ENCODE measurements at places on chromosomes 7 and 10.

- no peak for DNase-seq
Measured at GRCh38 chr10:63611078-63611477, 89.9 kb downstream of the REEP3 start.

DNA sequence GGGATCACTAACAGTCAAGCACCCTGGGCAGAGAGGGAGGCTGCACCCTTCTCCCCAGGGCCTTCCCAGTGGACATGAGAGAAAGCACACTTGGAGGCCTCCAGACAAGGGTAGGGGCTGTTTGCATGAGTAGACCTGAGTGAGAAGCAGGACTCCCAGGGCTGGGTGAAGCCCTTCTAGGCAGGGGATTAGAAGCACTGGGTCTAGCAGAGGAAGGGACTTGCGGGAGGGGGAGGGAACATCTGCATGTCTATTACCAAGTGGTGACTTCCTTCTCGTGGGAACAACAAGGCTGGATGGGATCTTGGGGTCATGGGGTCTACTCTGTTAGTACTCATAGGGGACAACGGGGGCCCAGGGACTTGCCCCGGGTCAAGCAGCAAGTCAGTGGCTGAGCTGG lies 67.8 kb downstream of the EMX2 start:
- DNase-seq, result no peak

- DNase-seq, result peak; percentile 41
Measured at GRCh38 chr7:93374345-93374940, 142.3 kb downstream of the VPS50 start.

GRCh38 chr7:141074162-141074991 lies 513 bp downstream of the TMEM178B start:
- DNase-seq, result no peak

DNA sequence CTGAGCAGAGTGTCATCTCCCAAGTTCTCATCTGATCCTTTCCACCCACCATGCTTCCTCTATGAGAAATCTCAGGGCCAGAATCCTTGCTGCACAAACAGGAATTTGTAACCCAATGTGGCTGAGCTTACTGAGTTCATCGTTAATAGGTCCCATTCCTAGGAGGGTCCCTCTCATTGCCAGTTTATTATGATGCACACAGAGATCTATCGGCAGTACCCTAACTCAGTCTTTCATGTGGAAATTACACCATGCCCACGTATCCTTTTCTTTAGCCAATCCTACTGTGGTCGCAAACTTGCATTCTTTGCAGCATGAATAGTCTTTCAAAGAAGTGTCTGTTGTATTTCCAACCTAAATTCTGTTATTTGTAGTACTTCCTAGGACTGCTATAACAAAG lies 12.1 kb downstream of the TMEM236 start:
- no peak for DNase-seq

DNA sequence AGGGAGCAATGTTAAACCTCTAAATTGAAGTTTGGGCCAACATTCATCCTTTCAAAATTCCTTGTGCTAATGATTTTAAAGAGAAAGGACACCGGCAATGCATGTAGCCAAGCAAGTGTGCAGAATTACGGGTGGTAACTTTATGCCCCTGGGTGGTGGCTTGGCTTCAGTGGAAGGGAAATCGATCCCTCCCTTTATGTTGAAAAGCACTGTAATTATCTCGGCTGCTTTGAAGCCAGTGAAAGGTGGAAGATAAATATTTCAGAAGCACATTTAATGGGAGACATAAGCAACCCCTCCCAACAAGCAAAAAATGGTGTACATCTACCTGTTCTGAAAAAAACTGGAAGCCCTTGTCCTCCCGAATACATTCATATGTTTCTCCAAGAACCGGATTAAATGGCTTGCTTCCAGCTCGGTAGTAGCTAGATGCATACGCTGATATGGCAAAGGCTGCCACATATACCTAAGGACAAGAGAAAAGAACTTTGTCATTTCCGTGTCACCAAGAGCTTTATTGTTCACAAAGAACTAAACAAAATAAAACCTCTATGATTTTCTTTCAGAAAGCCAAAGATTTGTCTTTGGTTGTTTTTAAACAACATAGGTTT lies 73.3 kb upstream of the GSDME start:
- DNase-seq, result no peak

GRCh38 chr7:148650232-148650858 lies 48.4 kb upstream of the CUL1 start:
- DNase-seq, result no peak

DNA sequence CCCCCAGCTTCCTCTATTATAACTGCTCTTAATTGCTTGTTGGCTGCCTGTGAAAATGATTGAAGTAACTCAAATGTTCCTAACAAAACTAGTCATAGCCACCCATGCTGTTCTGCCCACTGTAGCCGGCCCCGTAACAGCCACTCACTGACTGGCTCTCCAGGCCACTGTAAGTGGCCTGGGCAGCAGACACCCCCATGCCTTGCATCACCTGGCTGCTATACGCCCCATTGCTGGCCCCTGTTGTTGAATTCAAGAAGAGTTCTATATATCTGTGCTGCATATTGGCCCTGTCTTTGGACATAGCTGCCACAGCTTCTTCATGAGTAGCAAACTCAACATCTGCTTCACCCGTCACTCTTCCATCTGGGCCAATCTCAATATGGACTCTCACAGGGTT lies 15.1 kb downstream of the FXYD4 start:
- no peak for DNase-seq

- no peak for DNase-seq
Measured at GRCh38 chr7:96427143-96427542, 105.2 kb upstream of the SLC25A13 start.

- DNase-seq, result peak; percentile 86
Measured at GRCh38 chr10:74021248-74022055, 23.5 kb downstream of the VCL start.

DNA sequence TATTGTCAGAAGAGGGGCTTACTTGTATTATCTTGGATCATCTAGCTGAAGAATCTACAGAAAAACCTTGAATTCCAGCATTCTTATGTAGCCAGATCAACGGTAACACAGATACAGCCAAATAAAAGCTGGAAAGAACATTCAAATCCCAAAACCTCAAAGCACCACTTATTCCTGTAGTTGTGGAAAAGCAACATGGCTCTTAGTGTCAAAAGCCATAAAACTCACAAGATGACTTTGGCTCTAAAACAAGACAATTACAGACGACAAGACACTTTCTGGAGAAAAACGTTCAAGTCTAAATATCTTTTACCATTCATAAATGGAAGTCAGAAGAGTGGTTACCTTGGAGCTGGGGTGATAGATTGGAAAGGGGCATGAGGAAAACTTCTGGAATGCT lies 173.0 kb downstream of the HERPUD2 start:
- no peak for DNase-seq

DNA sequence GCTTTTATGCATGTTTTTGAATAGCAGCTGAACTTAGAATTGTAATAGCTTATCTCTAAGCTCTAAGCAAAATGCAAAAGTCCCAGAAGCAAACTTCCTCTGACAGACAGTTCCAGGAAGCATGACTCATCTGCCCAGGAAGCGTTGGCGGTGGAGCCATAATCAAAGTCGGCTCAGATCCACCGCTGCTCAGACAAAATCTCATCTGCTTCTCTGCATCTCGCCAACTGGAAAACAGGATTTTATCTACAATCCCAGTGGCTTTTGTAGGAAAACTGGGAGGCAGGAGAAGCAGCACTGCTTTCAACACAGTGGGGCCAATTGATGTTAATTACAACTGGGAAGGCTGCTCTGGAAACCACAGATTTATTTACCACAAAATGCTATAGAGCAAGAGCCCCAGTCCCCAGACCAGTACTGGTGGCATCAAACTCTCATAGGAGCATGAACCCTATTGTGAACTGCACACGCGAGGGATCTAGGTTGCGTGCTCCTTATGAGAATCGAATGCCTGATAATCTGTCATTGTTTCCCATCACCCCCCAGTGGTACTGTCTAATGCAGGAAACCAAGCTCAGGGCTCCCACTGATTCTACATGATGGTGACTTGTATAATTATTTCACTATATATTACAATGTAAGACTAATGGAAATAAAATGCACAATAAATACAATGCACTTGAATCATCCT lies 99.9 kb downstream of the CUBN start:
- peak; percentile 69 for DNase-seq

- peak; percentile 99 for DNase-seq
Measured at GRCh38 chr10:21724687-21725367, 190.8 kb downstream of the MLLT10 start.

DNA sequence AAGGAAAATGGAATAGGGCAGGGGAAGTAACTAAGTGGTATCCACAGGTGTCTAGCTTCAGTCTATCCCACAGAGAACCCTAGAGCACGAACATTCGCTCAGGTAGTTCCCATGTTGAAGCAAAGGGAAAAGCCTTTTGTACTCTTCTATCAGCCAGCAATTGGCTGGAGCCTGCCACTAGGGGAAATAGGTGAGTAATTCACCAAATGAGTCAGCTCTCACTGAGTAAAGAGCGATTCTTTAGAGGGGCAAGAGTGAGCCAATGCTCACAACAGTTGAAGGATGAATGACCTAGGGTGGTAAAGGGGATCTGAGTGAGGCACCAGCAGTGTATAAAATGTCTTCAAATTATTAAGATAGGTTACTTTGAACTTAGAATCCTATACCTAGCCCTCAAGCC lies 94.1 kb upstream of the ZNF800 start:
- no peak for DNase-seq

DNA sequence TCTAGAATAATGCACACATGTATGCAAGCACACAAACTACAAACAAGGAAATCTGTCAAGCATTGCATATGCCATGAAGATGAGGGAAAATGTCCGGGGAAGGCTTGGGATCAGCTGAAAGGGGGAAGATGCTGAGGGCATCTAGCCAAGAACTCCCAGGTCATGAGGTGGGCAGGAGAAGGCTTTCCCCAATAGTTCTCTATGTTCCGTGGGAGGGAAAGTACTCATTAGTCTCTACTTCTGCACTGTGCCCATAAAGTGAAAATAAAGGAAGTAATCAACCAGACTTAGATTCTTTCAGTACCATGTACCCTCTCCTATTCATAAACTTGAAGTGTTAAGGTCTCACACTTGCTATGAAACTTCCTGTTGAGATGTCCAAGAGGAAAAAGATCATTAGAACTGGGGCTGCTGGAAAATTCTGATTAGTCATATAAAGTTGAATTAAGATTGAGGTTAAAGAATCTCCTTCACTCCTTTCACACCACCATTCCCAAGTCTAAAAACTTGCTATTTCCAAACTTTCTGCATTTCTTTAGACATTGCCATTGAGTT lies 17.1 kb upstream of the LIPF start:
- no peak for DNase-seq

GRCh38 chr10:12490963-12491362 lies 141.6 kb downstream of the CAMK1D start:
- DNase-seq, result no peak

GRCh38 chr7:139936760-139937310 lies 107.8 kb downstream of the TBXAS1 start:
- DNase-seq, result peak; percentile 70

DNA sequence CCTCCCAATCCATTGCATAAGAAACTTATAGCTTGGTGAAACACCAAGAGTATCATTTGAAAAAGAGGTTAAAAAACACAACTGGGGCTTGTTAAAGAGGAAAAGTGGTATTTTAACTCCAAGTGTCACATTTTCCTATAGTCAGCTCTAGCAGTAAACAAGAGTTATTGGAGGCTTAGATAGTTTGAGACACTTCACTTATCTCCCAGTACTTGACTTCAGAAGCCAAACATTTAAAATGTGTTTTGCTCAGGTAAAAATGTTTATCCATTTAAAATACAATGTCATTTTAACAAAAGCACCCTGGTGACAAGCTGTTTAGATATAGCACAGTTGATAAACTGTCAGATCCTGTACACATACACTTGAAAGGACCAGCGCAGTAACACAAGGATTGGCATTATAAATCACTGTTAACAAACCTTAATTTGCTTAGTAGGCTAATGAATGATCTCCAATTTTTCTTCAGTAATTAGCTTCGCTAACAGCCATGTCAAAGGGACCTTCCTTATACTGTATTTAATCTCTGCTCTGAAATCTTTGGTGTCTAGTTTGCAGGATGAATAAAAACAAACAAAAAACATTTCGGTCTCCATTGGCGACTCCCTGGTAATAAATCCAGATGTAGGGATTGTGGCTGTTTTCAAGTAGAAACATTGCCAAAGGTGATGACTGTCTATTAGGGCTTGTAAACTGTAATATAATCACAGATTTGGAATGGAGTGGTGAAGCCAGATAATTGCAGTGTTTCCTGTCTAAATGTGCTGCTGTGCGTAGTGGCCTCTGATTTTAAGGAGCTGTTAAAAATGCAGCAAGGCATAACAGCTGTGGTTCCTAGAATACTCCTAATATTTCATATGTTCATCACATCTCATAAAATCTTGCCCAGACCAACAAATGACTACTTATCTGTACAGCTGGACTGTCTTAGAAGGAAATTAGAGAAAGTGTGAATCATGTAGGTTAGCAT lies 545.1 kb downstream of the AUTS2 start:
- DNase-seq, result peak; percentile 30

DNA sequence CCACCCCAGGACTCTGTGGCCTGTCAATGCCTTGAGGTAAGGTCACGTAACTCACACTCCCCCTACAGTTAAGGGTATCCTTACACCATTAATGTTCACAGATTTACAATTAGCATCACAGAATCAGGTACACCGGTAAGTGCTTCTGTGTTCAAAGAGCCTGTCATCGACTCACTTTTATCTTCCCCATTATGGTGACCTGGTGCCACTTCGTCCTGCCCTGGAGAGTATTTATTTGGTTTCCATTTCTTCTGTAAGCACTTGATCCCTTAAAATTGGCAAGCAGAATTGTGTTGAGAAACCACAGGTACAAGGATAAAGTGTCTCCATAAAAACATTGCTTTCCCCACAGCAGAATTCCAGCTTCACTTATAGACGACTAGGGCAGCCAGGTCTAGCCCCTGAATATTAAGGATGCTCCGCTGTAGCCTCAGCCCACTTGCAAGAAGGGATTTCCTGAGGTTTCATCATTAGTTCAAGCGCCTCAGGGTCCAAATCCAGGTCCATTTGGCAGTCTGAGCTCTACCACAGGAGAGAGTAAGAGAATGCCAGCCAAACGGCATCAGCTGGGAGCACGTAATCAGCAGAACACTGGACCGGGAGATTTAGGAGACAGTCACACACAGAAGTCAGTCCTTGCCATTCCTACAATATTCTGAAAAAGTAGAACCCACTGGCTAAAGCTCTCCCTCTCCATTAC lies 10.1 kb downstream of the ATXN7L1 start:
- no peak for DNase-seq

DNA sequence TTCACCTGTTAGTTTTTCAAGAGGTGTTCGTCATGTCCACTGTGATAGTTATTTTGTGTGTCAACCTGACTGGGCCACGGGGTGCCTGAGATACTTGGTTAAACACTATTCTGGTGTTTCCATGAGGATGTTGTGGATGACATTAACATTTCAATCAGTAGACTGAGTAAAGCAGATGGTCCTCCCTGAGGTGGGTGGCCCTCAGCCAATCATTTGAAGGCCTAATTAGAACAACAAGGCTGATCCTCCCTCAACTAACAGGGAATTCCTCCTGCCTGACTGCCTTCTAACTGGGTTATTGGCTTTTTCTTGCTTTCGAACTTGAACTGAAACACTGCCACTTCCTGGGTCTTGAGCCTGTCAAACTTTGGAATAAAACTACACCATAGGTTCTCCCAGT lies 75.8 kb downstream of the ENO4 start:
- DNase-seq, result no peak

GRCh38 chr10:106999118-106999707 lies 165.3 kb downstream of the SORCS1 start:
- no peak for DNase-seq
